ENCODE measurements at places on chromosomes 13 and 19.

GRCh38 chr19:38233740-38234251 is 9.8 kb upstream of the DPF1 start:
- DNase-seq: peak; percentile 87

- DNase-seq: no peak
These were observed 6.4 kb upstream of the TBXA2R start for GRCh38 chr19:3612901-3613741.

- DNase-seq: no peak
These were observed 11.6 kb downstream of the ZNF160 start for GRCh38 chr19:53091413-53092254.

DNA sequence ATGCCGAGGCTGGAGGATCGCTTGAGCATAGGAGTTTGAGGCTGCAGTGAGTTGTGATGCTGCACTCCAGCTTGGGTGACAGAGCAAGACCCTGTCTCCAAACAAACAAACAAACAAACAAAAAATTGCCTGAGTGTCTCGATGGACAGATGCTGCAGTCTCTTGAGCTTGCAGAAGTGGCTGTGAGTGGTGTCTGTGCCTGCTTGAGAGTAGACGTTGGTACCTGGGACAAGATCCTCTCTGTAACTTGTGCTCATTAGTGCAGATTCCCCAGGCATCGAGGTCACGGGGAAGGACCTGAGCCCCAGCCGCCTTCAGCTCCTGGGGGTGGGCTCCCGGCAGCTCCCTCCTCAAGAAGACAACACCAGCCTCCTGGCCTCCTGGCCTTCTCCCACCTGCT is 8.6 kb upstream of the C5AR2 start:
- DNase-seq: no peak

DNA sequence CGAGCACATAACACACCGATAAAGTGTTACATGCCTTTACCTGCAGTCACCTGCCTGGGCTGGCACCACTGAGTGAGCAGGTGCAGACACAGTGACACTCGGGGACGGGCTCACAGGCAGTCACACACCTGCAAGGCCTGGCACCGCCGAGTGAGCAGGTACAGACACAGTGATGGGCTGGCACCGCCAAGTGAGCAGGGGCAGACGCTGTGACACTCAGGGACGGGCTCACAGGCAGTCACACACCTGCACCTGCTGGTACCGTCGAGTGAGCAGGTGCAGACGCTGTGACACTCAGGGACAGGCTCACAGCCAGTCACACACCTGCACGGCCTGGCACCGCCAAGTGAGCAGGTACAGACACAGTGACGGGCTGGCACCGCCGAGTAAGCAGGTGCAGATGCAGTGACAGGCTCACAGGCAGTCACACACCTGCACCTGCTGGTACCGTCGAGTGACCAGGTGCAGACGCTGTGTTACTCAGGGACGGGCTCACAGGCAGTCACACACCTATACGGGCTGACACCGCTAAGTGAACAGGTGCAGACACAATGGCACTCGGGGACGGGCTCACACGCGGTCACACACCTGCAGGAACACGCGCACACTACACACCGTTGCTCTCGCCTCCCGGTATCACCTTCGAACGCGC is 470 bp downstream of the ZNF835 start:
- no peak for DNase-seq
